ENCODE measurements at places on chromosomes 13 and 19.

DNA sequence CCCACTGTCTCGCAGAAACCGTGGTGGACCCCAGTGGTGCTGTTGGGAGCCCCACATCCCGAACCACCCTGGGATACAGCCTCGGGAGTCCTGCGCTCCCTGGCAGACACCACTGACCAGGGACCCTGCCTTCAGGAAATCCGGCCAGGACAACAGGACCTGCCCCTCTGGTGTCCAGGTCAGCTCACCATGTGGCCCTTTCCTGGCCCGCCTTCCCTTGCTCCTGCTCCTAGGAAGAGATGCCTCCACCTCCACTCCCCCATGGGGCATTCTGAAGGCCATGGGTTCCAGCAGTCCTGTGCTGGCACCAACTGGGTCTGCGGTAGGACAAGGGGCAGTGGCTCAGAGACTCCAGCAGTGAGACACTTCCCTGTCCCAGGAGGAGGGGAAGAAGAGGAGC, 22.5 kb upstream of the SLC7A10 start:
- DNase-seq, result no peak

GRCh38 chr19:49339301-49340068, 4.3 kb downstream of the CD37 start:
- no peak for DNase-seq

DNA sequence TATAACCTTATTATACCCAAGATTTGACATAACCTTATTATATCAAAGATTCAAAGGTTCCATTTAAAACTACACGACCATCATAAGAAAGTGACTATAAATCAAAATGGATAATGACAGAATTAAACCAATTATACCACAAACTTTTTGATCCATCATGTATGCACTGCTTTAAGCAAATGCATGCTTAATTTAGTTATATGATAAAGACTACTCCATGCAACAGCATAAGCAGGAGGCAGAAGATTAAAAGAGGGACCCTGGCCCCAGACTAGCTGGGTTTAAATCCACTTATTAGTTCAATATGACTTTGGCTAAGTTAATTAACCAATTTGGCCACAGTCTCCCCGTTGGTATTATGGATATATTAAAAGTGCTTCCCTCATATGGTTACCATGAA, 11.4 kb downstream of the EFNB2 start:
- no peak for DNase-seq

GRCh38 chr13:25963674-25964073, 88.1 kb downstream of the SHISA2 start:
- DNase-seq, result no peak

- no peak for DNase-seq
Observed at GRCh38 chr19:13861392-13861713, 15.6 kb upstream of the NANOS3 start.

DNA sequence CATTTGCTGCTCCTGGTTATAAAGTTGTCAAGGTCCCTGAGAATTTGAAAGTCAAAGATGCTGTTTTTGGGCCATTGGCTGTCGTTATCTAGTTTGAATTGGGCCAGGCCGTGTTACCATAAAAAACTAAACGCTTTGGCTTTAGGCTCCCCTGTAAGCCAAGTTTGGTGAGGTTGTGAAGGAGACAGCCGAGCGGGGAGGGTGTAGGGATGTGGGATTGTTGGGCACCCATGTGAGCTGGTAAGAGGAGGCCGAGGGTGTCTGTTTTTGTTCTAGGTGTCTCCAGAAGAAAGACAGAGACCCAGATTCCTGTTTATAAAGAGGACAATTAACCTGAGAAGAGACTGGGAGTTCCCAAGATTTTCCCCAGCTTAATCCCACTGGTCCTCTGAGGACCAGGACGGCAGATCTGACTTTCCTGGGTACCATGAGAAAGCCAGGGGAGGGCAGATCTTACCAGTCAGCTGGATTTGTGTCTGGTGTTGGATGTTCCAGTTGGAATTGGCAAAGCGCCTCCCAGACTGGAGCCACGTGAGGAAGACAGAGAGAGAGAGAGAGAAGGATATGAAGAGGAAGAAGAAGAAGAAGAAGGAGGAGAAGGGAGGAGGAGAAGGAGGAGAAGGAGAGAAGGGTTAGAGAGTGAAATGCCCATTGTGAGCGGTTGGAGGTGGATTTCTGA, 25.1 kb downstream of the TMEM255B start:
- no peak for DNase-seq

- DNase-seq, result no peak
Observed at GRCh38 chr13:72121466-72121865, 254.5 kb upstream of the DACH1 start.

DNA sequence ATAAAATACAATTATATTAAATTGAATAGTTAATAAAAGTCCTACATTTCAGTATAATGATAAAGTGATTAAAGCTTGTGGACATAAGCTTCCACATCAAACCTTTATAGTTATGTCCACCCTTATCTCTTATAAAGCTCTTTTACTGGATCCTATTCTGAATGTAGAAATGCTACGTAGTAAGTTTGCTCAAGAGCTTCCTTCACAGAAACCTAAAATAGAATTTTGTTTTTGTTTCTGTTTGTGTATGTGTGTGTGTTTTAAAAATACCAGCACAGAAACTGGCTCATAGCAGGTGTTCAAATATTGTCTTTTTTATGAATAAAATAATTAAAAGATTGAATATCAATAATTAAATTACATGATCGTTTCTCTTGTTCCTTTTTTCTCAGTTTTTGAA, 21.0 kb upstream of the UFM1 start:
- no peak for DNase-seq

DNA sequence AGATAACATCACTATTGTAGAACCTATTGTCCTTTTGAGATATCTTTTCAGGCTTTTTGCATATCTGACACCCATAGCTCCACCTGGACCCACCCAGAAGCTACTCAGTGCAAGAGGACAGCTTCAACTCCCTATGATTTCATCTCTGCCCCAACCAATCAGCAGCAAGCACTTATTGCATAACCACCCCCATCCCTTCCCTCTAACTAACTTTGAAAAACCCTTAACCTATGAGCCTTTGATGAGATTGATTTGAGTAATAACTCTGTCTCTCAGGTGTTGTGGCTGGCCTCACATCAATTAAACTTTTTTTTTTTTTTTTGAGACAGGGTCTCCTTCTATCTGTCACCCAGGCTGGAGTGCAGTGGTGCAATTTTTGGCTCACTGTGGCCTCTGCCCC, 13.4 kb upstream of the MTRF1 start:
- no peak for DNase-seq

- no peak for DNase-seq
Observed at GRCh38 chr13:40667622-40667978, 1.2 kb upstream of the FOXO1 start.

GRCh38 chr13:50222569-50223332, 207.5 kb downstream of the KCNRG start:
- no peak for DNase-seq

- DNase-seq, result no peak
Observed at GRCh38 chr19:30093966-30094755, 152.1 kb downstream of the URI1 start.

GRCh38 chr19:7507884-7508283, 8.0 kb upstream of the ZNF358 start:
- no peak for DNase-seq

GRCh38 chr13:46881621-46882020, 15.2 kb downstream of the HTR2A start:
- no peak for DNase-seq

DNA sequence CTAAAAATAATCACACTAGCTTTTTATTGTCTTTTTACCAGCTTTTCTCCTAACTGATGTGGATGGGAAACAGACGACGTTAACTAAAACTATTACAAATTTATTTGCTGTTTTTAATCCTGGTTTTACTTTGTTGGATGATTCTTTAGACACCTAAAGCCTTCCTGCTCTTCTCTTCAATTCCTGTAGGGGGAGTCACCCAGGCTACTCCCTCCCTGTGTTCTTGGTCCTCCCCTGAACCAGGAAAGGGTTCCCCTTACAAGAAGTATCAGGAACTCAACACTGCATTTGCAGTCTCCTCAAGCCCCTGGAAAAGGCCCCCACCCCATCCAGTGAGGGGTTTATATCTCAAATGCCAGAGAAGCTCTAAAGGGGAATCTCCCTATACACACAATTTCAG, 206.1 kb downstream of the SUCLA2 start:
- DNase-seq, result no peak

- DNase-seq, result peak; percentile 77
Observed at GRCh38 chr13:25649001-25649633, 277.3 kb downstream of the ATP8A2 start.

DNA sequence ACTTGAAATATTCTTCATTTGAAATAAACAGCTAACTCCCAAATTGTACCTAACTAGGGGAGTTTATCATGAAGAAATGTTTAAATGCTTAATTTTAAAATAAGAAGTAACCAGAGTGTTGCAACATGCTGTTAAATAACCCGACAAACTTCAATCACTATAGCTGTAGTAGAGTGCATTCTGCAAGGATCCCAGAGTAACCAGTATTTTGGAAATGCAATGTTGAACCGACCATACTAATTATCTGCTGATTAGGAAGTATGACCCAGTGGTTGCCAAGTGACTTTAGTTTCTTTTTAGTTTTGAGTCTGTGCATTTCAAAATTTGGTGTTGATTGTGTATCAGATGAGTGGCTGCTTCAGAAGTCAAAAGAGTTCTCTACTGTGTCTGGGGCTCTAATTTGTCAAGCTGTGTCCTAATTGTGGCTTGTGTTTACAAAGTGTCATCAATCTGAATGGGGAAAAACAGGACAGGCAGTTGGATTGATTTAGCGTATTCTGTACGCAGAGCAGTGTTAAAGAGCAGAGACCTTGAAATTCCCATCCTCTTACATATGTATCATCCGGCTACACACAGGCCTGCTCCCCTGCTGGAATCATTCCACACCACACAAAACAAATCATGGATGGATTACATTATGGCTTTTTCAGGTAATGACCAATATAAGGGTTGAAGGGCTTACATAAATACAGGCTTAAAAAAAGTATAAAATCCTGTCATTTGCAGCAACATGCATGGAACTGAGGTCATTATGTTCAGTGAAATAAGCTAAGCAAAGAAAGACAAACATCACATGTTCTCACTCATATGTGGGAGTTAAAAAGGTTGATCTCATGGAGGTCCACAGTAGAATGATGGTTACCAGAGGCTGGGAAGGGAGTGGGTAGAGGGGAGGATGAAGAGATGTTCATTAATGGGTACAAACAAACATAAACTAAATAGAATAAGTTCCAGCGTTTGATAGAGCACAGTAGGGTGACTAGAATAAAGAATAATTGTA, 351.5 kb downstream of the KLF12 start:
- no peak for DNase-seq

DNA sequence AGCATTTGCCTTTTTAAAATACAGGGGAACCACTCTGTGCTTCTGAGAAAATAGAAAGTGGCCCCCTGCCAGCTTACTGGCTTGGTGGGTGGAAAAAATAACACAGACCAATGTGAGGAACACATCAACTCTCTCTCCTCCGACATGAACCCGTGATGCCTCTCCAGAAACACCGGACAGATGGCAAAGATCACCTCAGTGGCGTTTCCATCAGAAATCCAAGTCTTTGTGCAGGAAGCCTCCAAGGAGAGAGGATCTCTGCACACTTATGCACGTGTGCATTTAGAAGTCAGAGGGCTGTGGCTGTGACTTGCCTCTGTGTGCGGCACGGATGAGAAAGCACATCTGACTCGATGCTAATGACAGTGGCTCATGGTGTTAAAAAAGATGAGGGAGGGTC, 112.3 kb upstream of the KLF12 start:
- DNase-seq, result no peak

DNA sequence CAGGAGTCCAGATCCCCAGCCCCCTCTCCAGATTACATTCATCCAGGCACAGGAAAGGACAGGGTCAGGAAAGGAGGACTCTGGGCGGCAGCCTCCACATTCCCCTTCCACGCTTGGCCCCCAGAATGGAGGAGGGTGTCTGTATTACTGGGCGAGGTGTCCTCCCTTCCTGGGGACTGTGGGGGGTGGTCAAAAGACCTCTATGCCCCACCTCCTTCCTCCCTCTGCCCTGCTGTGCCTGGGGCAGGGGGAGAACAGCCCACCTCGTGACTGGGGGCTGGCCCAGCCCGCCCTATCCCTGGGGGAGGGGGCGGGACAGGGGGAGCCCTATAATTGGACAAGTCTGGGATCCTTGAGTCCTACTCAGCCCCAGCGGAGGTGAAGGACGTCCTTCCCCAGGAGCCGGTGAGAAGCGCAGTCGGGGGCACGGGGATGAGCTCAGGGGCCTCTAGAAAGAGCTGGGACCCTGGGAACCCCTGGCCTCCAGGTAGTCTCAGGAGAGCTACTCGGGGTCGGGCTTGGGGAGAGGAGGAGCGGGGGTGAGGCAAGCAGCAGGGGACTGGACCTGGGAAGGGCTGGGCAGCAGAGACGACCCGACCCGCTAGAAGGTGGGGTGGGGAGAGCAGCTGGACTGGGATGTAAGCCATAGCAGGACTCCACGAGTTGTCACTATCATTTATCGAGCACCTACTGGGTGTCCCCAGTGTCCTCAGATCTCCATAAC, at the start of gene APOE:
Gene APOE (plus strand): TSS at position 360 of the 724 bp plus-strand sequence. CDS start 829 bp downstream, outside the sequence.
- DNase-seq, result no peak

GRCh38 chr19:1103132-1103707, 574 bp upstream of the GPX4 start:
- DNase-seq, result no peak

GRCh38 chr19:7612282-7613274, 16.8 kb downstream of the XAB2 start:
- DNase-seq, result no peak

- no peak for DNase-seq
Observed at GRCh38 chr13:59982631-59983382, 180.9 kb downstream of the DIAPH3 start.

GRCh38 chr13:80973721-80974120, 632.8 kb upstream of the SPRY2 start:
- no peak for DNase-seq

DNA sequence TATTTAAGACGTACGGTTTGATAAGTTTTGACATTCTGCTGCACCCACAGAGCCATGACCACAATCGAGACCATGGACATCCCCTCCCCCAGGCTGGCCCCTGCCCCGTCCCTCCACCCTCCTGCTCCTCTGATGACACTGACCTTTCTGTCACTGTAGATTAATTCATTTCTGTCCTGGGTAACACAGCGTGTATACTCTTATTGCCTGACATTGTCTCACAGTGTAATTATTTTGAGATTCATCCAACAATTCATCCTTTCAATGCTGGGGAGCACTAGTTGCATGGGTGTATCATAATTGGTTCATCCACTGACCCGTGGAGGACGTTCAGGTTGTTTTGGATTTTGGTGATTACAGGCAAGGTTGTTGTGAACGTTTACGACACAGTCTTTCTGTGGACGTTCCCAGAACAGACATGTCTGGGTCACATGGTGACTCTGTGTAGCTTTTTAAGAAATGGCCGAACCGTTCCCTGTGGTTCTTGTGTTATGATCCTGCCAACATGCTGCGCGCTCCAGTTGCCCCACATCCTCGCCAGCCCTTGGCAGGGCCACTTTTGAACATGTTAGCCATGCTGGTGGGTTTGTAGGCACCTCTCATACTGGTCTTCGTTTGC, 41.9 kb downstream of the C13orf46 start:
- DNase-seq, result no peak

GRCh38 chr13:39317291-39317690, 279.0 kb downstream of the NHLRC3 start:
- DNase-seq, result no peak
